ENCODE measurements at places on chromosomes 1 and 21.

DNA sequence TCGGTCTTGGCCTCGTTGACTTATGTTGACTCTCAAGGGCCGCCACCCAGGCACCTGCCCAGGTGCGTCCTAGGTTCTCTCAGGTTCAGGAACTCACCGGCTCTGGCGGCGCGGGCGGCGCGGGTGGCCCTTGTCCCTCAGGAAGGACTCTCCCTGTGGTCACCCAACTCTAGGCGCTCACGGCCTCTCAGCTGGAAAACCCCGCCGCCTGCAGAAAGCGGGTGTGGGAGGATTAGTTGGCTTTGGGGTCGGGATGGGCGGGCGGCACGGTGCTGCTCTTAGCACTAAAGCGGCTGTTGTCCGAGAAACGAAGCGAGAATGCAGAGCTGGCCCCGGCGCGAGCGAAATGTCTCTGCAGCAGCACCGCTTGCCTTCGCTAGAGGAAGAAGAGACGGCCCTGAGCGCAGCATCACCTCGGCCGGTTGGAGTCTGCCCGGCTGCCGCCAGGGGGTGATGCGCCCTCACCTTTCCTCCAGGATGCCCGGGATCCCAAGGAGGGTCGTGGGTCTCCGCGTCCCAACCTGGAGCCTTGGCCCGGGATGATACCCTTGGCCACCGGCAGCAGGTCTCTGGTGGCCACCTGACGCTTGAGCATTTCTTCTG is 8.1 kb upstream of the TADA1 start:
- DNase-seq = peak; percentile 27

DNA sequence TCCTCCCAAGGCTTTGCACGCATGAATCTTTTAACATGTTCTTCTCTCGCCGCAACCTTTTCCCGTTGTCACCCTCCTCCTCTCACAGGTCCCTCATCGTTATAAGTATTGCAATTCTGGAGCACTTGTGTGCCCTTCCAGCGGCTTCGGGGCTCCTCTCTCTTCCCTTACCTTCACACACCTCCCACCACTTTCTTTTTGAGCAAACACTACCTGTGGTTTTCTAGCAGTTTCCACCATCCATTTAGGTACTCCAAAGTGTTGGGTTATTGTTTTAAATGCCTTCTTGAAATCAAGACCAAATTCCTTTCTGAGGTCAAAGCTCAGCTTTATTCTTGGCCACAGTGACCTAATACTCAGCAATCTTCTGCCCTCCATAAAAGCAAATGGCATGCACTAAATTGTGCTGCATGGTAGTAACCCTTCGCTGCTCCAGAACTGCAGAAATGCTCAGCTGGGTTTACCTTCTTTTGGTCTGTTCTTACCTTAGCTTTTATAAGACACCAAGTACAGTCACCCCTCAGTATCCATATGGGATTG is 472.4 kb downstream of the SETD4 start:
- no peak for DNase-seq

- no peak for DNase-seq
Measured at GRCh38 chr1:201509601-201510374, 2.9 kb upstream of the CSRP1 start.

DNA sequence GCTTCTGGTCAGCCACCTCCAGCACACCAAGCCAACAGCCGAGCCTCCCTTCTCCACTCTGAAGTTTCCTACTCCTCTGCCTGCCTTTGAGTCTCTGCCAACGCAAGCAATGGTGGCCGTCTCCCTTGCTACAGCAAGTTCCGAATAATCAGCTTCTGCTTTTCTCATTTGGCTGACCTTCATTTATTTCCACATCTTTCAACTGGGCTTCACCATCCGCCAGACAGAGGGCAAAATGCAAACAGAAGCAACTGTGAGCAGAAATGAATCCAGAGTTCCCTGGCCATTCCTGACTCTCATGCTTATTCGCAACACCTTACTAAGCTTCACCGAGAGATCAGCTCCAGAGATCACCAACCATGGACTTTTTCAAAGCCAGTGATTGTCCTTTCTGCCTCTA is 621.0 kb downstream of the NPHP4 start:
- no peak for DNase-seq

DNA sequence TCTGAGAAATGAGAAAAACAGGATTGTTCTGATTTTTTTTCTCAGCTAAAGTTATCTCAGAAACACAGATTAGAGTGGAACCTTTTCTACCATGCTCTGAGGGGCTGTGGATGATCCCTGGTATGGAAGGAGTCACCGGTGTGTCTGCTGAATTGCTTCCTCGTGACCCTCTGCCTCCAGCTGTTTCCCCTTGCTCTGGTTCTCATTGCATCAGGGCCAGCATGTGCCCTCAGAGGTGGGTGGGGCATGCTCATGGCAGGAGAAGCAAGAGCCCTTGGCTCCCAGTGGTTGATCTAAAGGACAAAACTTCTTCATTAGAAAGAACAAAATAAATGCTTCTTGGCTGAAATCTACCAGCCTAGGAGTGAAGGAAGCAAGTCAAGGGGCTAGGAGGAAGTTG is 183.2 kb upstream of the HMCN1 start:
- DNase-seq = no peak

DNA sequence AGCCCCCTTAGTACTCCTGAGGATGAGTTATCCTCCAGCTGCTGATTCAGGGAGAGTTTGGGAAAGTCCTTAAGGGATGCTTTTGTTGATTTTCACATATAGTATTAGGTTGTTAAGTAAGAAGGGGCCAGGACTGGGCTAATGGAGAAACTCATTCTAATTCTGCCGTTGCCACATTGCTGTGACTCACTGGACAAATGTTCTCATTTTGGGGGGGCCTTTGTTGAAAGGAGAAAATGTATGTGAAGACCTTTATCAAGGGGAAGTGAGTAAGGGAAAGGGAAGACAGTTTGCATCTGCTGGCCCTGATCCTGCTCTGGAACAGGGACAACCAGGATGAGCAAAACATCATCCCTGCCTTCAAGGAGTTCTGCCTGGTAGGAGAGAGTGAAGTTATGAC is 123.2 kb upstream of the FGGY start:
- DNase-seq = no peak

DNA sequence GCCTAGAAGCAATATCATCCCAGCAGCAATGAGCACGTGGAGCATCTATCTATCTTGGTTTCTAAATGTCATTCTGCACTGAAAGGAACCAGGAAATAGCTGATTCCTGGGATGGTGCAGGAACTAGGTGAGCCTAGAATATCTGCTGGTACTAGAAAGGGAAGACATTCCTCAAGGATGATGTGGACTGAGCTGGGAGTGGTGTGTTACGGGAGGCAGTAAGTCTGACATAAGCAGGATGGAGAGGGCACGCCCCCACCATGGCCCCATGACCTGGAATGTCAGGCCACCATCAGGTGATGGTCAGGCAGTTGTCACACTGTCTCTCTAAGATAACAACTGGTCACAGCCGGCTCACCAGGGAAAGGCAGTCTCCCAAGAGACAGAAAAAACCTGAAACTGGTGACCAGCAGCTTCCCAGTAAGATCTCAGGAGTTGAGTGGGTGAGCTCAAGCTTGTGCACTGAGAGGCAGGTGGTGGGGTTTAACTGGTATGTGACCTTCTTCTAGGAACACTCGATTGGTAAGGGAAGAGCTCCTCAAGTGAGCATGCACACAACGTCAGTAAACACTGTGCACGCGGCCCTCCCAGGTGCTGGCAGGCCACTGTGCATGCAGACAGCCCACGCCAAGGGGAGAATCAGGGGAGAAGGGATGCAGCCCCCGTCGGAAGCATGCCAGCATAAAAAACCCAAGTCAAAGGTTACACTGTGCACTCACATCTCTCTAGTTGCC is 148.7 kb downstream of the ADSS2 start:
- DNase-seq = no peak

GRCh38 chr1:204923201-204923600 is 52.5 kb downstream of the NFASC start:
- DNase-seq = no peak

DNA sequence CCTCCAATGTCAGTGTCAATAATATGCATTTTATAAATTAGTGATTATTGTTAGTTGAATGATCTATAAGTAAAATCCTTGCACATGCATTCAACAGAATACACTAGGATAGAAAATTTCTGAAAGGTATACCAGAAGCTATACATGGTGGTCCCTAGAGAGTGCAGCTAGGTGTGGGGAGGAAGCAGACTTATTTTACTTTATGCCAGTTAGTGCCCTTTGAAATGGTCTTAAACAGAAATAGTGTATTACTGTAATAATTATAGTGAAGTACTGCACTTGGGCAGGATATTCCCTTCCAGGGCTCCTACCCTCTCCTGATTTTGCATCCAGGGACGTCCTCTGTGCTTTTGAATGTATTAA is 23.2 kb upstream of the WDR26 start:
- DNase-seq = no peak

DNA sequence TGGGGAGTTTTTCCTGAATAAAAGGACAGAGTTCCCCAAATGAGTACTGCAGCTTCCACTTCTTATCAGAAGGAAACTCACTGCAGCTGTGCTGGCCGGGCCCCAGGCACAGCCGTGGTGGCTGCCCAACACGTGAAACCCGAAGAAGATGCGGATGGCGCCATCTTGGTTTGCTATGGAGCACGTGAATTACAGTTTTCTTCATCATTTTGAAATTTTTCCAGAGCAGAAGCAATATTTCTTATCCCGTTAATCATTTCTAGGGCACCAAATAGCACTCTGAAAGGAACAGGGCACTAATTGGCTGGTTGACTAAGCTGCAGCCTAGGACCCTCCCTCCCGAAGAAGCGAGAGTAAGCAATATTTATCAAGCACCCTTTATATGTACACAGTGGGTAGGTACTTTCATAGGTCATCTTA is 63.2 kb upstream of the EPS8L3 start:
- DNase-seq = no peak

GRCh38 chr1:2255420-2256369 is 27.6 kb downstream of the SKI start:
- peak; percentile 61 for DNase-seq

GRCh38 chr21:41681348-41681801 is 85.5 kb downstream of the RIPK4 start:
- DNase-seq = no peak

DNA sequence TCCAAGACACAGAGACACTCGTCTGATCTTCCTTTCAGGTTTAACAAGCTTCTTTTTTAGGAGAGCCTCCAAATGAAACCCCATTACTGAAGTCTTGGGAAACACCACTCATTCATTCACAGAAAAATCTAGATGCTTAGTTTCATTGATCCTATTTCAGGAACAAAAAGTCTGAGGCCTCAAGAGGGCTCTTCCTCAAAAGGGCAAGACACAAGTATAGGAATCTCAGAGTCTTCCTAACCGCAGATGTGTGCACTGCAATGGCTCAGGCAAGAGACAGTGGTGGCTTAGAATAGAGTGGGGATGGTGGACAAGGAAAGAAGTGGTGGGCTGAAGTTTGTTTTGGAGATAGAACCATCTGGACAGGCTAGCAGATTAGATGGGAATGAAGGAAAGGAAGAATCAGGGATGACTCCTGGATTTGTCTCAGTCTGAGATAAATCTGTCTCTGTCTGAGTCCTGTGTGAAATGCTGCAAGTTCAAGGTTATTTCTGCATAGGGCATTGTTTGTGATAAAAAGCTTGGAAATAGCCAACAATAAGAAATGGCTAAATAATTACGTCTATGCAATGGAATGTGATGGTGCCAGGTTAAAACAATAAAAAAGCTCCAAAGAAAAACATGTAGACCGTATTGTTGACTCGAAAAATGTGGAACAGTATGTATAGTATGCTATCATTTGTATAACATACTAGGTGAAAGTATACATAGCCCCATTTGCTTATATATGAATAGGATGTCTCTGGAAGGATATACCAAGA is 8.9 kb upstream of the CTSE start:
- no peak for DNase-seq

DNA sequence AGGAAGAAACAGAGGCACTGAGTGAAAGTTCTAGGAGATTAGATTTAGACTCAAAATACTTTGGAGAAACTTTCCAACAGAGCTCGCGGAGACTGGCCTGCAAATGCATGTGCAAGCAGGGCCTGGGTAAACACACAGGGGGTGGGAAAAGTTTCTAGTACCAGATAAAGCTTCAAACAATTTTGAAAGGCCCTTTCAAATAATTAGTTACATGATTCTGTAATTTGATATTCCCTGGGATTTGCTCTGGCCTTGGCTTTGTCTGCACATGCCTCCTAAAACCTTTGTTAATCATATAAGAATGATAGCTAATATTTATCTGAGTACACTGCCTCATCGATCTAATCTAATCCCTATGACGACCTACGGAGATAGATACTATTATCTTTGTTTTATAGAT is 31.3 kb downstream of the VTCN1 start:
- DNase-seq = no peak

GRCh38 chr1:161131523-161132409 is 701 bp downstream of the DEDD start:
- no peak for DNase-seq

DNA sequence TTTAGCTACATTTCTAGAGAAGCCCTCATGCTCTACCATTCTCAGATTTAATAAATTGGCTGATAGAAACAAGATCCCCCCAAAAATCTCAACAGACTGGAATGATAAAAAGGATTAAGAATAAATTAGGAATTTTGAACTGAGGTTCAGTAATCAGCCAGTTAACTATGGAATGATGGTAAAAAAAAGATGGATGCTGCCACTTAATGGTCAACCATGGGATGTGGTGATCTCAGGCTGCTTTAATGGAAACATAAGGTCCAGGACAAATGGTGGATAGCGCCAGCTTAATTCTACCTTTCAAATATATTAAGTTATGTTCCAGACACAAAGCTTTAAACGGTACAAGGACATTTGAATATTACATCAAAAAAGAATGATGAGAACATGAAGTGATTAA is 49.9 kb downstream of the CCN1 start:
- DNase-seq = no peak

- no peak for DNase-seq
Measured at GRCh38 chr1:205449750-205450443, 5.9 kb downstream of the BLACAT1 start.

GRCh38 chr1:200968469-200969410 is 54.8 kb downstream of the KIF21B start:
- DNase-seq = no peak

DNA sequence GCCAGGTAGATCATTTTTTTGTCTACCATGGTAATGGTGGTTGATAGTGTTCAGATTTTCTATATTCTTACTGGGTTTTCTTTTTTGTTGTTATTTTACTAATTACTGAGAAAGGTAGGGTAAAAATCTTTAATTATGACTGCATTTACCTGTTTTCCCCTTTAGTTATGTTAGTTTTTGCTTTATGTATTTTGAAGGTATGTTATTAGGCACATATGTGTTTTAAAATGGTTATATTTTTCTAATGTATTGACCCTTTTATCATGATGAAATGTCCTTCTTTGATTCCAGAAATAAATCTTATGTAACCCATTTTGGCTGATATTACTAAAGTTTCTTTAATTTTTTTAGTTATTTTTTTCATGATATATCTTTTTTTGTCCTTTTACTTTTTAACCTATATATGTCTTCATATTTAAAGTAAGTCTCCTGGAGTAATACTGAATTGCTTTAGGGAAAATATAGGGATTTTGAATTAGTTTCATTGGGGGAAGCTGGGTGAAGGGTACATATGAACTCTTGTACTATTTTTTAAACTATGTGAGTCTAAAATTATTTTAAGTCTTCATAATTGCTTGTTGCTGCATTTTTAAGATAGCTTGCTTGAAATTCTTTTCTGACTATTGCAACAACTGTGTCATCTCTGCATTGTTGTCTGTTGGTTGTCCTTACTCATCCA is 22.4 kb downstream of the SLC35A3 start:
- no peak for DNase-seq

GRCh38 chr1:187891993-187892682 is 1063.4 kb downstream of the PLA2G4A start:
- no peak for DNase-seq
